ENCODE measurements at places on chromosomes 1 and 21.

- DNase-seq, result peak; percentile 97
Observed at GRCh38 chr1:40877698-40878097, 15.5 kb upstream of the CITED4 start.

DNA sequence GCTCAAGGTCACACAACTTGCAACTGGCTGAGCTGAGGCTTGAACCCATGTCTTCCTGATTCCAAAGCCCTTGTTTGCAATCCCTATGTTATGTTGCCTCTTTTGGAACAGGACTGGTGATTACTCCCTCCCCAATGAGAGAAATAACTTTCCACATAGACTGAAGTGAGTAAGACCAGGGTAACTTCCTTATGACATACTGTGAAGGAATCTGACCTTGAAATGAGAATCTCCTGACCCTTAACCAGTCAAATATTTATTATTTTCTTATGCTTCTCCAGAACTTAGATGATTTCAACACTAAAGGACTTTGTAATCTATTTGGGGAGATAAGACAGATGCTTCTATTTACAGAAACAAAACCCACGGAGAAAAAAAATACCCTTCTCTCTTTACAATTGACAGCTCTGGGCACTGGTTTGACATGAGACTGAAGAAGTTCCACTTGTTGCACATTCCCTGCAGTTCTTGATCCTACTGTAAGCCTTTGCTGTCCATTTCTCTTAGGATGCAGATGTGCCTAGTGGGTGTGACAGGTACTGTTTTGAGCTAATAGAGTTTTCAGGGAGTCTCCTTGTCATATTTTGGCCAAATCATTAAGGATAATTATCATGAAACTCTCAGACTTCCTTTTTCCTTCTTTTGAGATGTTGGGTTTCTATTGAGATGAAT lies 3.9 kb upstream of the RPTN start:
- DNase-seq, result no peak

- DNase-seq, result peak; percentile 25
Observed at GRCh38 chr1:71490432-71490831, 409.6 kb upstream of the ZRANB2 start.

- DNase-seq, result no peak
Observed at GRCh38 chr1:235923466-235924021, 56.8 kb upstream of the LYST start.

DNA sequence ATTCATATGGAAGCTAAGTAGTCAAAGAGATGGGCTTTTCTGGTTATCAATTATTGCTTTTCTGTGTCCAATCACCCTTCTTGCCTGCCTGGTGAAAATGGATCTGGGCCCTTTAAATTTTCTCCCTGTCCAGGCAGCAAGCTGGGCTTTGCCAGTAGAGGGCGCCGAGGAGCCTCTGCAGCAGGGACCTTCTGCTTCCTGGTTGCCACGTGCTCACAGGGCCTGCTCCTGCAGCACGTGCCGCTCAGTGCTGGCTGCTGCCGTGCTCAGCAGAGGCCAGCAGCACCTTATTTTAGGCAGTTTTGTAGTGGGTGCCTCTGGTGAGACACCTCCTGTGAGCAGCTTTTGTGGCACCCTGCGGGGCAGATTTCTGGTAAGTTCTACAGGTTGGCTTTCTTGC lies 4.0 kb downstream of the ACTL8 start:
- peak; percentile 14 for DNase-seq
